CD4-positive, alpha-beta T cell treated with Interleukin-10 for 1 hour (primary cell): ENCODE measurements at places on chromosomes 11 and 22.

GRCh38 chr22:39627865-39628562 lies 57.5 kb downstream of the CACNA1I start:
- no peak for DNase-seq

GRCh38 chr11:65430406-65431217 lies 8.0 kb downstream of the NEAT1 start:
- peak; percentile 63 for DNase-seq

- no peak for DNase-seq
Observed at GRCh38 chr11:909406-909805, 1.2 kb downstream of the CHID1 start.

GRCh38 chr11:74102321-74102720 lies 68.5 kb downstream of the C2CD3 start:
- DNase-seq = no peak

DNA sequence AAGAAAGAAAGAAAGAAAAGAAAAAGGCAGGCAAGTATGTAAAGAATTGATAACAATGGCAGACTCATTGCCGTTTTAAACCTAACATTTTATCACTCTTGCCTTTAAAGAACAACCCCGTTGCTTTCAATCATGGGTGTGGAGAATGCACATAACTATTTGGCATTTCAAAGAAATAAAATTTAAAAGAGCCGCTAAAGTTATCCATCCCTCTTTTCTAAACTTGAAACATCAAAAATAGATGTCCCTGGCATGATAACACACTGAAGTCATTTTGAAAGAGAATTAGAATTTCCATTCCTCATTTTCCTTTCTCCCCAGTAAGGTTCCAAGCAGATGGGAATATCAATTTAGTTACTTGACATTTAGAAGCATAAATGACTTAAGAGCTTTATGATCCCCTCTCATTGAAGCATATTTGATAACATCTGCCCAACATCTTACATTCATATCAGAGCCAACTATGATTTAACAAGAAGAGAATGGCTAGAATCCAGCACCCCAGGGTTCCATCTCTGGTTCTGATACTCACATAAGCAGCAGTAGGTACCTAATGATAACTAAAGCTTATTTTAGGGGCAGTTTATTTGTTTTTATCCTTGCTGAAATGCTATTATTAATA lies 529.6 kb upstream of the LRRC4C start:
- DNase-seq = no peak
